Breast epithelium (tissue), 4 donors: ENCODE measurements at places on chromosomes 1 and 21. TPM values are rescaled to one million over a fixed set of nuclear protein-coding genes. Genes with fewer than 3 reads are reported as not detected.

The RAP1GAP gene
- 7.2 TPM for total RNA-seq

The TIAM1 gene
- 11.8 TPM for total RNA-seq

The OR2T35 gene
- total RNA-seq: not detected

The SPRR1A gene
- total RNA-seq: not detected

The IL19 gene
- not detected for total RNA-seq

The PRMT2 gene
- total RNA-seq: 145 TPM

The CADM3 gene
- 22.6 TPM for total RNA-seq

The PRKCZ gene
- total RNA-seq: 0.64 TPM

The SLC30A10 gene
- not detected for total RNA-seq

The FAM72C gene
- 0.32 TPM for total RNA-seq

The PIGV gene
- total RNA-seq: 29.7 TPM

The DVL1 gene
- 55.2 TPM for total RNA-seq

The OR4F29 gene
- not detected for total RNA-seq

The GPA33 gene
- 0.16 TPM for total RNA-seq

The ZBTB8OS gene
- total RNA-seq: 32.1 TPM

The OR2L8 gene
- total RNA-seq: 0.73 TPM

The C1orf116 gene
- total RNA-seq: 22.2 TPM

The LCE1B gene
- total RNA-seq: not detected

The CDCA8 gene
- 1.4 TPM for total RNA-seq

The LEMD1 gene
- not detected for total RNA-seq

The C8A gene
- total RNA-seq: not detected

The PCP4 gene
- 2.3 TPM for total RNA-seq

The ADORA3 gene
- 13.2 TPM for total RNA-seq

The AXDND1 gene
- total RNA-seq: 0.48 TPM

The ATP1A2 gene
- total RNA-seq: 229 TPM

The UBL4B gene
- total RNA-seq: 0.96 TPM

The RIIAD1 gene
- not detected for total RNA-seq

The LCE3D gene
- total RNA-seq: not detected

The IL10RB gene
- 39.5 TPM for total RNA-seq

The ZC3H12A gene
- total RNA-seq: 5.8 TPM

The FCRL1 gene
- total RNA-seq: not detected

The TSPAN1 gene
- 26.2 TPM for total RNA-seq

The APOBEC4 gene
- total RNA-seq: not detected

The BRDT gene
- total RNA-seq: not detected

The NAV1 gene
- 11.3 TPM for total RNA-seq

The TRAF3IP3 gene
- 4.4 TPM for total RNA-seq

The GJA5 gene
- 3.7 TPM for total RNA-seq

The ZNF648 gene
- 3.3 TPM for total RNA-seq

The BCL2L15 gene
- total RNA-seq: 0.48 TPM

The APCS gene
- total RNA-seq: not detected

The C1orf115 gene
- 44.6 TPM for total RNA-seq
